RWPE1 (cell line): ENCODE measurements at places on chromosomes 7 and 10.
A peak's percentile ranks its signal among the peaks of the same experiment; 100 is the strongest.

- DNase-seq: no peak
Measured at GRCh38 chr7:30170476-30171205, 35.9 kb downstream of the MTURN start.

- DNase-seq: no peak
Measured at GRCh38 chr7:30285067-30285535, 704 bp downstream of the ZNRF2 start.

DNA sequence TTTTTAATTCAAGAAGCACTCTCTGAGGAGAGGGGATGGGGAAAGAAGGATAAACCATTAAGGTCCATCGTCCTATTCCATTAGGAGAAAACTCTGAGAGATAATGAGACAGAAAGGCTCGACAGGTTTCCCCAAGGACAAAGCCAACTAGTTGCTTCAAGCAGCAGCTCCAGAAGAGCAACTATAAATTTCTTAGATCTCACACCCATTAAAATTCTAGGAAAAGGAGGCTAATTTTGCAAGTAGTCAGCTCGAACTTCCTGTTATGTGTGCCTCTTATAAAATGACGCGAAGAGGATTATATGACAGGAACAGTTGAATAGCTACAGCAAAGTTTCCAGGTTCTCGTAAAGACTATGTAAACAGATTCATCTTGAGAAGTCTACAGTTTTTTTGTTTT lies 52.0 kb upstream of the ST8SIA6 start:
- no peak for DNase-seq

DNA sequence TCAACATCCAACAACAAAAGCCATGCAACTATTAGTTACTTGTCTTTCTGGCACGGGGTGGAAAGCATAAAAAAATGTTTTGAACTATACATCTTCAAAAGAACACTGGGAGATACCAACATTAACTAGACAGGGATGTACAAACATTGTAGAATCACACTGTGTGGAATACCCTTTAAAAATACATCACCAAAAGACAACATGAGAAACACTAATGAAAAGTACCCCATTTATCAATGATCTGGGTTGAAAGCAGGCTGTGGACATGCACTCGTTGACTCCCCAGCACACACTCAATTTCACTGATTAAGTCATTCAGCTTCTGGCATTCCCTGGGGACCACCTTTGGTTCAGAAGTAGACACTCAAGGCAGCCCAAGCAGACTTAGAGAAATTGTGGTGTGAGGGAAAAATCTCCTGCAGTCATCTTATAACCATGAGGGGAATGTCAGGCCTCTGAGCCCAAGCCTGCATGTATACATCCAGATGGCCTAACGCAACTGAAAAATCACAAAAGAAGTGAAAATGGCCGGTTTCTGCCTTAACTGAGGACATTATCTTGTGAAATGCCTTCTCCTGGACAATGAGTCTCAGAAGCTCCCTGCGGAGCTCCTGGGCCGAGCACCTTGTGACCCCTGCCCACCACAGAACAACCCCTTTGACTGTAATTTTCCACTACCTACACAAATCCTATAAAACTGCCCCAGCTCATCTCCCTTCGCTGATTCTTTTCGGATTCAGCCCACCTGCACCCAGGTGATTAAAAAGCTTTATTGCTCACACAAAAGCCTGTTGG lies 53.0 kb downstream of the CACUL1 start:
- no peak for DNase-seq

DNA sequence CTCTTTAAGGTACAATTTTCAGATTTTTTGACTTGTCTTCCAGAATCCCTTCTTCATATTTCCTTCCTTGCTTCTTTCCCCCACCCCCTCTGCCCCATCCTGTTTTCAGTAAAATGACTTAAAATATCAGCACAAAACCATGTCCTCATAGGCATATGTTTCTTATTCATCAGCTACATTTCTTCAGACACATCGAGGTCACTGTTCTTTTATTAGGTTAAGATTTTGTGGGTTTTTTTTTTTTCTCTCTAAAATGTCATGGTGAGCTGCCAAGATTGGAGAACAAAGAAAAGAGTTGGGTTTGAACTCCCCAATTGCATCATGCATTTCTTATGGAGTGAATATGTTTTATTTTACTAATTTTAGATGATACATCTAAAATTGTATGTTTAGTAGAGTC lies 35.8 kb downstream of the LAMB4 start:
- DNase-seq: no peak

DNA sequence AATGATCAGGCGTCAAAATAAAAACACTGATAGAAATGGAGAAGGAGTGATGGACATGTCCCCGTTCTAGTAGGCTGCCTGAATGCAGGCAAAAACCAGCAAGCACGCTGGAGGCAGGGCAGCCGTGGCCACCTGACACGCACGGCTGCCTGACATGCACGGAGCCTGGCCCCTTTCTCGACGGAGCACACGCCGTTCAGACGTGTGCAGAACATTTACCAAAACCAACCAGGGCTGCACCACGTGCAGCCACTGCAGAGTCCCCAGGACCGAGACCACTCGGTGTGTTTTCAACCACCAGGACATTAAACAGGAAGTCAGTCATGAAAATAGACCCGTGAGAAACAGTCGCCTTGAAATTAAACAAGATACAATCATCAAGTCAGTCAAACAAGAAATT lies 61.9 kb upstream of the NKX6-2 start:
- DNase-seq: no peak

- no peak for DNase-seq
Measured at GRCh38 chr7:29561271-29561670, 2.4 kb upstream of the PRR15 start.

DNA sequence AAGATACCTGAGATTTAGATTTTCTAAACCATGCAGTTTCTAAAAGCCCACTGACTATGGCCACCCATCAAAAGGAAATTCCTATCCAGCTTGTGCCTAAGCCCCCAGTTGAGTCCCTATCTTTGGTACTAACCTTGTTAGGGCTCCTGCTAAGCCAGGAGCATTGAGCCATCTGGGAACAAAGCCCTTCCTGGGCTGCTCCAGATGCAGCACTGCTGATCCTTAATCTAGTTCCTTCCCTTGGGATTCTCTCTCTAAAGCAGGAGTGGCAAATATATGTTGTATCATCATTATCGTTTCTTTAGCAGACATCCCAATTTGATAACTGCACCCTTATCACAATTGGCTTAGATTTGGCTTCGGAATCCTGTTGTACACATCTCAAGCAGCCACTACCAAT lies 24.7 kb upstream of the PDLIM1 start:
- no peak for DNase-seq

DNA sequence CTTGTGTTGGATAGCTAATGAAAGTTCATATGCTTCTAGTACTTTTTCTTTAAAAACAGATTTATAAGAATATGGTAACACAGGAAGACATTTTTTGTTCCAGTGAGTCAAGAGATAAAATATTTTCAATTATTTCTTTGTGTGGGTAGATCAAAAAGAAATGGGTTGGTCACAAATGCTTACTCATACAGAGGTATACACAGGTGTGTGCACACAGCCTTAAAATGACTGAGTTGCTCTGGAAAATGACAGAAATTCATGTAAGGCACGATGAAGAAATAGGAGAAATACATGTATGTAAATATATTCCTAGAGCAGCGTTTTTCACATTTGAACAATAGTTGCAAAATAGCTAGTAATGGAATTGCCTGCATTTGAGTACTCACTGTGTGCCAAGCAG lies 66.0 kb downstream of the ST7 start:
- peak; percentile 19 for DNase-seq

DNA sequence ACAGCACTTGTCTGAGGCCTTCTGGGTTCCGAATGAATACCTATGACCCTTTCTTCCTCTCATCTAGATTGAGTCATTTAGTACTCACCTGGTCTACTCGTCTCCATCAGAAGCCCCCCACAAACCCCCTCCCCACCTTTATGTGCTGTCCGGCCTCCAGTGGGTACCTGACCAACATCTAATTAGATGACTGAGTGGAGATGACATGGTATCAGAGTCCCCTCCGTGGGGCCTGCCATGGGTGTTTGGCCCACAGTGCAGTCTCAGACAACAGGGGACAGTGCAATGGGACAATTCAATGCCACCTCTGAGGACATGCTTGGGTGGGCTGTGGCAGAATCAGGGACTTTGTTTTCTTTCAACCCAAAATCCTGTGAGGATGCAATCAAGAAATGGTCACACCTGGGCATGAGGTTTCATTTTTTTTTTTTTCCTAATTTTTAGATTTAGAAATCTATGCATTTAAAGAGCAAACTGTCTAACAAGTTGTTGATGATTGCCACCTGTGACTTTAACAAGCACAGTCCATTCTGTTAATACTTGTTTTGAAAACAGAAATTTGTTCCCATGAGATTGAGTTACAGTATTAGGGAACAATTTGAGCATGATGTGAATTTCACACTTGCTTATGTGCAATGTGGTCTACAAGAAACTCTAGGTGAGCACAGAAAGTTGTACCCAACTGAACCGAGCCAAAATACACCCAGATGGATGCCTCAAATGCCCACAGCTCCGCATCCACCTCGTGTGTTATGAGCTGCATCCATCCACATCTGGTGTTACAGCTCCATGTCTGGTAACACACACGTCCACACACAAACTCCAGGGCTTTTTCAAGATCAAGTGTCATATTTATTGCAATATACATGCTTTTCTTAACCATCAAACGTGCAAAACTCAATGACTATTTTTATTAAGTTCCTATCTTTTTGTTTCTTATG lies 27.5 kb downstream of the GPRIN2 start:
- DNase-seq: no peak

GRCh38 chr7:73954181-73954580 lies 73.8 kb upstream of the ELN start:
- no peak for DNase-seq

DNA sequence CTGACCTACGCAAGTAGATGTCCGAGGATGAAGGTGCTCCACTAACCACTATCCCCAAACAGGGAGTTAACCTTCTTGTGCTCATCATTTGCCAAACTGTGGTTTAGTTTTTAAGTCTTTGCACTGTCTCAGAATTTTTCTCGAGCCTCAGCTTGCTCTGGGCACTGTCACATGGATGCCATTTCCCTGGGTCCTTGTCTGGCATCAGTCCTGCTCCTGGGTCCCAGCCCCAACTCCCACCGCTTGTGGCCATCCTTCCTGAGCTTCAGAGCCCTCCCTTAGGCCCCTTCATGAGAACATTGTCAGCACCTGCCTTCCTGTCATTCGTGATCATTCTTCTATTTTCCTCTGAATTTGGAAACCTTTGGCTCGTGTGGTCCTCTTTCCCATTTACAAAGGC lies 33.8 kb downstream of the C10orf71 start:
- DNase-seq: no peak

GRCh38 chr10:11647676-11648075 lies 36.2 kb upstream of the USP6NL start:
- no peak for DNase-seq

DNA sequence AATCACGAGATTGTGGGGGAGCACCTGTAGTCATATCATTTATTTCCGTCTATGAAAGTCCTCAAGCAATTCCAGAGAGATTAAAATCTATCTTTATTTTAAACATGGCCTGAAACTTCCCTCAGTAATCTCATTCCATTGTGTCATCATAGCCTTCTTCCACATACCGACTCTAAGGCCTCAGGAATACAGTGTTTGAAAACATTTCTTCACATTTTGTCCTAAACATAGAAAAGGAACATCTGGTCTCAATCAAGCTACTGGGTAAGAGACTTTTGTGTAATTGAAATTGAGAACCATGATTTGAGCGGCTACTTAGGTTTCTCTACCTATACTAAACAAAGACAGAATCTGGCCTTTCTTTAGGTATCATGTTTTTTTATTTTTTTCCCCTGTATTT lies 78.0 kb upstream of the ELMO1 start:
- no peak for DNase-seq

DNA sequence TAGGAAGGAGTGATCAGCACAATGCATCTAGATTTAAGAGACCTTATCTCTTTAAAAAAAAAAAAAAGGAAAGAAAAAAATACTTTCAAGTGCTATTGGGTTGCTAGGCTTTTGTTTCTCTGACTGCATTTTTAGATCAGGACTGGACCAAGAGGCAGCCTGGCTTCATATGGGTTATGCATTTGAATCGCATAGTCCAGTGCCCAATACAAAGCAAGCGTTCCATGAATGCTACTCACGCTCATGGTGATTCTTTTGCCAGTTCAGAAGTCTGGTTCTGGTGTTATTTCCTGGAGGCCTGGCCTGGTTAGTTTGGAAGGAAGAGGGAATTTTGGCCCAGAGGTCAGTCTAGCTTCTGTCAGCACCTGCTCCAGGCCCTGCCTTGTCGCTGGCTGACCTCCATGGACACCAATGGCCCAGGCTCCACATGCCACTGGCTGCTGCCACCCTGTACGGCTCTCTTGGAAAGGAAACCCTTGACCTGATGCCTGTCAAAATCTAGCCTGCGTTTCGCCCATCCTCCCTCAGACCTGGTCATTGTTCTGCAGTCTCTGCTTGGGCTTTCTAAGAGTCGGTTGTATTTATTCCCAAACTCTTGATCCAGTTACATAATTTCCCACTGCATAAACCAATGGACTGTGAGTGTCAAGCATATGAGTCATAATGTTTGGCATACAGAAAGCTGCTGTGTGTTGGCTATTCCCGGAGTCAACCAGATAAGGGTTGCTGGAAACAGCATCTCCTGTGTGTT lies 74.3 kb upstream of the MKX start:
- peak; percentile 19 for DNase-seq

GRCh38 chr10:77281719-77282118 lies 355.9 kb downstream of the KCNMA1 start:
- no peak for DNase-seq

DNA sequence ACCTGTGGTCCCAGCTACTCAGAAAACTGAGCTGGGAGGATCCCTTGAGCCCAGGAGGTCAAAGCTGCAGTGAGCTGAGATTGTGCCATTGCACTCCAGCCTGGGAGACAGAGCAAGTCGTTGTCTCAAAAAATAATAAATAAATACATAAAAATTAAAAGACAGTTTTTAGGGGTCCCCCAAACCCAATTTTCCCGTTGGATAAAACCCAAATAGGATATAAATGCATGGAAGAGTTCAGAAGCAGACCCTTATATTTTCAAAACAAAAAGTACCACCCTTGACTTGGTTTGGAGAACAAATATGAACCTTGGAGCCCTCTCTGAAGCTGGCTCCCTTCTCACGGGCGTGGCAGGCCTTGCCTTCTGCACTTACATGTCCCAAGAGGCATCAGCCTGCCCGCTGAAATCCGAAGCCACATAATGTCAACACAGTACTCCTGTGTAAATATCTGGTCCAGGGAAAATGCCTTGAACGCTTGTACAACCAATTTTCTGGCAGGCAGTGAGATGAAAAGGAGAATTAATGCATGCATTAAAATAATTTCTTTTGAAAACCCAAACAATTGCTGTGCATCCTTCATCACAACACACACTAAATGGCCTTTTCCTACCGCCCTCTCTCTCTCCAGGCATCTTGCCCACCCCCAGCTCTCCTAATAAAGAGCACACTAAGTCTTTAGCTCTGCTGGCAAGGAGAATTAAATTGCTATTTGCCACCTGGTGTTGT lies 46.4 kb upstream of the PARD3 start:
- DNase-seq: no peak

- DNase-seq: peak; percentile 79
Measured at GRCh38 chr10:110500515-110500905, 2.8 kb downstream of the DUSP5 start.

DNA sequence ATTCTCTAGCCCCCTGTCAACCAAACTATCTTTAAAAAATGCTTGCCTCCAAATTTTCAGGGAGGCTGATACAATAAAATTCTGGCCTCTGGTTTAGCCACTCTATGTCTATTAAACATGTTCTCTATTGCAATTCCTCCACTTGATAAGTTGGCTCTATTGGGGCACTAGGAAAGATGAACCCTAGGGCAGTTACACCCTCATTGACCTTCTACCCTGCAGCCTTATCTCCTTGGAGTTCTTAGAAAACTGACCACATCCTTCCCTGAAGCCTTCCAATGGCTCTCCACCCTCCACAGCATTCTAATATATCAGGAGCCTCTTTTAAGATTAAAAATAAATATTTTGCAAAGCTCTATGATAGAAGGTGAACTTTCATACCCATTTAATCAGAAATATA lies 30.6 kb downstream of the SVOPL start:
- no peak for DNase-seq
